Transverse colon (tissue), 4 donors: ENCODE measurements at places on chromosomes 13 and 19. TPM values are rescaled to one million over a fixed set of nuclear protein-coding genes. Genes with fewer than 3 reads are reported as not detected.

- no peak for DNase-seq
Observed at GRCh38 chr19:14277608-14278007, 71.6 kb upstream of the ADGRL1 start.

GRCh38 chr13:63501702-63502101, 2086.1 kb upstream of the PCDH20 start:
- no peak for DNase-seq

DNA sequence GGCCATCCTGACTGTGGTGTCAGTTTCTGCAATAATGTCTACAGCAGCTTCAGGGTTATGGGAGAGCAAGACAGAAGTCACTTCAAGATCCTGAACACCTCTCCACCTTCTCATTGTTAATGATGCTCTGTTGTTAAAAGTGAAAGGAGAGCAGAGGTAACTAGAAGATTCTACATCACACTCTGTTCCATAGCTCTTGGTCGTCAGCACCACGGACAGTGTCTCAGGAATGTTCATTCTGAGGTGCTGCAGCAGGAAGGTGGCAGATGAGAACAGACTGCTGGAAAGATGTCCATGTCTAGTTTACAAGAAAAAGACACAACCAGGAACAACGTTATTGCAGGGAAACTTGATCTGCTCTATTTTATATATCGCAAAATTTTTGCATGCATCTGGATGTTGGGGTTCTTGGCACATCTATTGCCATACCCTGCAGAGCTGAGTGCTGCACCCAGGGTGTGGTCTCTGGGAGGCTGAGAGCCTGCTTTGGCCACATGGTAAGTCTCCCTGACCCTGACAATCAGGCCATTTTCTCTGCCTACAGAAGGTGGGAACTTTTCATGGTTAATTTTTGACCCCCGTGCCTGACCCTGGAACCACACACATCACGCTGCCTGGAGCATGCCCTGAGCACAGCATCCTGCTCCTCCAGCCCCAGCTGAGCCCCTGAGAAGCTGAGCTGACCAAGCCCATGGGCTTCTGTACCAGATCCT, 12.7 kb downstream of the CEACAM21 start:
- no peak for DNase-seq

- DNase-seq = no peak
Observed at GRCh38 chr19:41324231-41324702, 14.3 kb downstream of the CCDC97 start.

The CCDC8 gene
- total RNA-seq = 1.9 TPM

The ANKLE1 gene
- total RNA-seq = 0.20 TPM
